ENCODE measurements at places on chromosomes 11 and 22. TPM values are rescaled to one million over a fixed set of nuclear protein-coding genes. Genes with fewer than 3 reads are reported as not detected.

The CCDC116 gene
- not detected for total RNA-seq

The RIC8A gene
- total RNA-seq = 77.0 TPM

The FAM227A gene
- total RNA-seq = 7.9 TPM

The SNX32 gene
- total RNA-seq = 2.3 TPM

The MUC6 gene
- total RNA-seq = 1.3 TPM

The LGALS12 gene
- total RNA-seq = 6.6 TPM

The UQCC3 gene
- 8.3 TPM for total RNA-seq

The ART1 gene
- not detected for total RNA-seq

The SCUBE2 gene
- total RNA-seq = 78.7 TPM

The NUDT8 gene
- total RNA-seq = 15.1 TPM

The BTG4 gene
- total RNA-seq = not detected

The CTR9 gene
- 35.0 TPM for total RNA-seq

The SCGB2A2 gene
- 715 TPM for total RNA-seq

The PSMC3 gene
- total RNA-seq = 144 TPM

The MYBPC3 gene
- total RNA-seq = under 0.01 TPM

The OR52I2 gene
- total RNA-seq = not detected

Measured in breast epithelium (tissue), 4 donors.